ENCODE measurements at places on chromosomes 5 and 9.

DNA sequence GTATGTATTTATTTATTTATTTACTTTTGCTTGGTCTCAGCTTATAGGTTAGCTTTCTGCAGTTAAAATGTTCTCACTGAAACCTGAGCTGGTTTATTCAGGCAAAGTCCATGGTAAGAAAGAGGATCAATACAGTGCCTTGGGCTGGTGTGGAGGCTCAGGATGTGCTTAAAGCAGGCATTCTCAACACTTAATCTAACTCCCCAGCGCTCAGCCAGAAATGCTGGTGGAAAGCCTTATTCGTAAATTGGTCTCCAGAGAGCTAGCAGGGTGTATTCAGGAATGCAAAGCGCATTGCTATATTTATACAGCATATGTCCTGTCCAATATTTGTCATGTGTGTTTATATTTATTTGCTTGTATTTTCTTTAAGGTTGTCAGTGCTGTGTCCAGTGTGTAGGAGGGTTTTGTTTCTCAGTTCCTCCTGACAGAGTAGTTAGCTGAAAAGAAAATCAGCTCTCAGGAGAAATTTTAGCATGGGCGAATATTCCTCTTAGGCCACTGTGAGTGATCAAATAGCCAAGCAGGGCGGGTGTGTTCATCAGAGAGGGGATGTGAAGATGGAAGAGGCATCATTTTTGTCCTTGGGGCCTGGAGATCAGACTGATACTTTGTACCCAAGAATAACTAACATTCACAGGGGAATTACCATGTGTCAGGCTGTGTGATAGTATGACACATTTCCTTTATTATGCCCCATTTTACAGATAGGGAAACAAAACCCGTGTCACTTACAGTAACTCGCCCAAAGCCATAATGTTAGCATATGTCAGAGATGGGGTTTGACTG is 65.8 kb downstream of the DOCK2 start:
- no peak for DNase-seq

DNA sequence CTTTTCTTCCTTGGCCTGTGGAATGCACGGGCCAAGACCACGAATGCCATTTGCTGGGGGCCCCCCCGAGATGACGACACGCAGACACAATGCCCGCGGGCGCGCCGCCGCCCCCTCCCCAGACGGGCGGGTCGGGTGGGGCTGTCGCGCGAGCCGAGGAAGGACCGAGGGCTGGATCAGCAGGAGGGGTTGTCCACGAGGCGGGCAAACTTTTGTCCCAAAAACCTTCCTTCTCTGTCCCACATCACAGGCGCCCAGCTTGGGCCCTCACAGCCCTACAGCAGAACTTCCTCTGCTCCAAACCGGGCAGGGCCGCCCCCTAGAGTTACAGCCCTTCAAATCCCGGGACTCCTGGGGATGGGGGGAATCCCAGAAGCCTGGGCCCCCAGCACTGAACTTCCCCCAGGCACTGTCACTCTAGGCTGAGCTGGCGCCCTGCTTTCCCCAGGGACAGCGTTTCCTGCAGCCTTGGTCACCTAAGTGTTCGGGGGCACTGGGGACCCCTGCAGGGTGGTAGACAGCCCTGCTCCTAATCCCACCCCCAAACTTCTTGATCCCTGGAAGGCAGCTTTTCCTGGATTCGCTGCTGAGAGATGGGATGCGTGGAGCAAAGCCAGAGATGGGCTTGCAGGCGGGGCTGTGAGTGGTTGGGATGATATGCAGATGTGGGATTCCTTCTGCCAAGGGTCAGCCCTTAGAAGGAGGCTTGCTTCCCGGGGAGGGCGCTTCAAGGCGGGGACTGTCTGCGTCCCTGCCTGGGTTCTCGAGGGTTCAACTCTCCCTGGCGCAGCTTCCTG is 980 bp downstream of the COL5A1 start:
- no peak for DNase-seq

GRCh38 chr5:15852949-15853348 is 326.6 kb downstream of the MARCHF11 start:
- no peak for DNase-seq

DNA sequence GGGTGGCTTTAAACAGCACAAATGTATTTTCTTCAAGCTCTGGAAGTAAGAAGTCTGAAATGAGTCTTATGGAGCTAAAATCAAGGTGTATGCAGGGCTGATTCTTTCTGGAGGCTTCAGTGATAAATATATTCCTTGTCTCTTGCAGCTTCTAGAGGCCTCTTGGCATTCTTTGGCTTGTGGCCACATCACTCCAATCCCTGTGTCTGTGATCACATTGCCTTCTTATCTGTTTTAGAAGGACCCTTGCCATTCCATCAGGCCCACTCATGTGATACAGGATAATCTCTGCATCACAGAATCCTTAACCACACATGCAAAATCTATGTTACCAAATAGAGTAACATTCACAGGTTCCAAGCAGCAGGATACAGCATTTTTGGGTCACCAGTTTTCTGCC is 917.8 kb upstream of the C9orf72 start:
- no peak for DNase-seq

DNA sequence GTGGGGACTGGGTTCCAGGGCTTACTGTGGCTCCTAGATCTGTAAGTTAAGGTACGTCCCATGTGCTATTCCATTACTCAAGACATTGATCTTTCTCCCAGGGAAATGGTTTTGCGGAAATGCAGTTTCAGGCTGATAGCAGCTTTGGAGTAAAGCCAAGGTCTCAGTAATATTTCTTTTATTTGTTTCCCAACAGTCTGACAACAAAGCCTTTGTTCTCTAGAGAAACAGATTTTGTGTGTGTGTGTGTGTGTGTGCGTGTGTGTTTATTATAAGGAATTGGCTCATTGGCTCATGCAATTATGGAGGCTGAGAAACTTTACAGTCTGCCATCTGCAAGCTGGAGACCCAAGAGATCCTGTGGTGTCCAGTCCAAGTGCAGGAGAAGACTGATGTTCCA is 12.1 kb upstream of the POC5 start:
- DNase-seq: no peak

DNA sequence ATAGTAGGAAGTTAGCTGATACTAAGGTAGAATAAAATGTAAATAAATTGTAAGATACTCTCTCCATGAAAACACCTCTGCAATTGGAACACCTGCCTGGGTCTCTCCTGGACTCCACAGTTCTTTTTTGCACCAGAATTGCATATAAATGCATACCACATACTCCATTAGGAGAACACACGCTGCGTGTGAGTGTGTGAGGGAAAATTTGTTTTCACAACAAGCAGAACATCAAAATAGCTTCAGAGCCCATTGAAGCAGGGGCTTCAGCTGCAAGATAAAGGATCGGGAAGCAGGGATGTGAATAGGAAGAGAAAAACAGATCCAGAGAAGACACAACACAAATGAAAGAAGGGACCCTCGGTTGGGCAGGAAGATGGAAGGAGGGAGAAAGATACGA is 389.8 kb upstream of the BRINP1 start:
- DNase-seq: no peak

DNA sequence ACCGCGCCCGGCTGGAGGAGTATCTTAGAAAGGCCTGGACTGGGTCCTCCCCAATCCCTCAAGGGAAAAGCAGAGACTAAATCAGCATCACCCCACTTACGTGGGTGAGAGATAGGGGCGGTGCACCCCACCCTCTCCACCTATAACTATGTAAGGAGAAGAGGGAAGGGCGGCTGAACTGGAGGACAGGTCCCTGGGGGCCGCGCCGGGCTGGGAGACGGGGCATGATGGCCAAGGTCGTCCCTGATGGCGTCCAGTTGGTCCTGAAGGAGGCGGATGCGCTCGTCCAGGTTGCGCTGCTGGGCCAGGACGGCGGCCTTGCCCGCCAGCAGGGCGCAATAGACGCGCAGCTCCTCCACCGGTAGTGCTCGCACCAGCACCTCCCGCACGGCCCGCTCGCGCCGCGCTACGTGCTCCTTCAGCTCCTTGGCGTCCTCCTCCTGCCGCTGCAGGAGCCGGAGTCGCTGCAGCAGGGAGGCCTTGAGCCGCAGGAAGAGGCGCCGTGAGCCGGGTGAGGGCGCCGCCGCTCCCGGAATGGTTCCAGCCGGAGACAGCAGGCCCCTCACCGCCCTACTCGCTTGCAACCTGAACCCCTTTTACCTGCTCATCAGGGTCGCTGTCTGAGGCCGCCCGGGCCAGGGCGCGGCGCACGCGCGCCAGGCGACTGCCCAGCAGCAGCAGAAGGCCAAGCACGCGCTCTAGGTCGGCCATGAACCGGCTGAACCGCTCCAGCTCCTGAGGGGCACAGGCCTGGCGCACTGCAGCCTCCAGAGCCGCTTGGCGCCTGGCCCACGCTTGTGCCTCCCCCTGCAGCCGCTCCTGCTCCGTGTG is 7.6 kb downstream of the SHROOM1 start:
- DNase-seq: no peak

DNA sequence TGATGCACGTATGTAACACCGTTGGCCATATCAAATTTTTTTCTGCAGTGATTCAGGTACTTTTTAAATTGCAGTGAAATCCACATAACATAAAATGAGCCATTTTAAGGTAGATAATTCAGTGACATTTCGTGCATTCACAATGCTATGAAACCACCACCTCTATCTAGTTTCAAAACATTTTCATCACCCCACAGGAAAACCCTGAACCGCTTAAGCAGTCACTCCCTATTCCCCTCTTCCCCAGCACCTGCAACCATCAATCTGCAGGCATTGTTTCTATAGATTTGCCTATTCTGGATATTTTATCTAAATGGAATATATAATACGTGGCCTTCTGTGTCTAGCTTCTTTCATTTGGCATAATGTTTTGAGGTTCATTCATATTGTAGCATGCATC is 79.2 kb downstream of the BOD1 start:
- no peak for DNase-seq

- DNase-seq: no peak
Measured at GRCh38 chr5:150497274-150497988, 10.5 kb upstream of the NDST1 start.

GRCh38 chr9:32704343-32704742 is 68.9 kb upstream of the TAF1L start:
- no peak for DNase-seq

DNA sequence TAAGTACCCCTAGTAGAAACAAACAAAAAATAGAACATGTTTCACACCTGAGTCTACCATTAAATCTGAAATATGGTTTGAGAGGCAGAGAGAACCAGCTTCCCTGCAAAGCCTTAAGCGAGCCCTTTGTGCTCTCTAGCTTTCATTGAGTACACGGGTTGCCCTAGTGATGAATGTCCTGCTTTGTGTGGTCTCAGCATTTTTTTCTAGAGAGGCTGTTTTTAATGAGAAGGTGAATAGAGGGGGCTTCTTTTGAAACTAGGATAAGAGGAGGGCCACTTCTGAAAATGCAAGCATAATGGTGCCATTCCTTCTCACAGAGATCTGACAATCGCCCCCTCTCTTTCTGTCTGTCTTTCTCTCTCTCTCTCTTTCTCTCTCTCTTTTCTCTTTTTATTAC is 131.3 kb downstream of the MACIR start:
- no peak for DNase-seq

DNA sequence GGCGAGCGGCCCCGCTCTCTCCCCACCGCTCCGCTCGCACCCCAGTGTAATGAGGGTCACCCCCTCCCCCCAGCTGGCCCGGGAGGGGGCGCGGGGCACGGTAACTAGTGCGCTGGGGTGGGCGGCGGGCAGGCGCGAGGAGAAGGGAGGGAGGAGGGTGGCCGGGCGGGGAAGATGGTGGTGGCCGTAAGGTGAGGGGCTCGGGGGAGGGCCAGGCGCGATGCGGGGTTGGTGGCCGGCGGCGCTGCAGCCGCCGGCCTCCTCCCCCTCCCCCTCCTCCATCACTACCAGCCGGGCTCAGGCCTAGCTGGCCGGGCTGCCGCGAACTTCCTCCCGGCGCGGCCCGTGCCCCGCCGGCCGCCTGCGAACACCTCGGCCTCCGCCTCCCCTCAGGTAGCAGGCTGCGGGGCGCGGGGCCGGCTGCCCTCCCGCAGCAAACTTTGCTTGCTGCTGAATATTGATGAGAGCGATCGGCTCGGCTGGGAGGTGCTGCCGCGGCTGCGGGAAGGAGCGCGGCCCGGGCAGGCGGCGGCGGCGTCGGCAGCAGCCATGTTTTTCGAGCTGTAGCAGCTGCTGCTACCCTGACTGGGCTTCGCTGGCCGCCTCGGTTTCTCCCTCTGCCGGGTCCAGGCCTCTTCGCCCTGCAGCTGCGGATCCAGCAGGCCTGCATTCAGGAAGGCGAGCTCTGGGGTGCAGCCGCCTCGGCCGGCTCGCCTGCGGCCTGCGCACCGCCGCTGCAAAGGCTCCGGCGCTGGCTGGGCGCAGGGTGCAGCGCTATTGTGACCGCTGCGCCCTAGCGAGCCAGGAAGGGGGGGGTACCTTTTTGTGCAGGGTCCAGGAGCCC is 502 bp downstream of the NSD1 start:
- peak; percentile 55 for DNase-seq

GRCh38 chr9:108087781-108088180 is 598.2 kb upstream of the KLF4 start:
- no peak for DNase-seq

GRCh38 chr5:150763023-150763769 is 4.4 kb upstream of the DCTN4 start:
- DNase-seq: no peak

- peak; percentile 93 for DNase-seq
Measured at GRCh38 chr5:40679148-40679912, 385 bp upstream of the PTGER4 start.

GRCh38 chr9:130107955-130108354 is 54.2 kb downstream of the GPR107 start:
- no peak for DNase-seq

DNA sequence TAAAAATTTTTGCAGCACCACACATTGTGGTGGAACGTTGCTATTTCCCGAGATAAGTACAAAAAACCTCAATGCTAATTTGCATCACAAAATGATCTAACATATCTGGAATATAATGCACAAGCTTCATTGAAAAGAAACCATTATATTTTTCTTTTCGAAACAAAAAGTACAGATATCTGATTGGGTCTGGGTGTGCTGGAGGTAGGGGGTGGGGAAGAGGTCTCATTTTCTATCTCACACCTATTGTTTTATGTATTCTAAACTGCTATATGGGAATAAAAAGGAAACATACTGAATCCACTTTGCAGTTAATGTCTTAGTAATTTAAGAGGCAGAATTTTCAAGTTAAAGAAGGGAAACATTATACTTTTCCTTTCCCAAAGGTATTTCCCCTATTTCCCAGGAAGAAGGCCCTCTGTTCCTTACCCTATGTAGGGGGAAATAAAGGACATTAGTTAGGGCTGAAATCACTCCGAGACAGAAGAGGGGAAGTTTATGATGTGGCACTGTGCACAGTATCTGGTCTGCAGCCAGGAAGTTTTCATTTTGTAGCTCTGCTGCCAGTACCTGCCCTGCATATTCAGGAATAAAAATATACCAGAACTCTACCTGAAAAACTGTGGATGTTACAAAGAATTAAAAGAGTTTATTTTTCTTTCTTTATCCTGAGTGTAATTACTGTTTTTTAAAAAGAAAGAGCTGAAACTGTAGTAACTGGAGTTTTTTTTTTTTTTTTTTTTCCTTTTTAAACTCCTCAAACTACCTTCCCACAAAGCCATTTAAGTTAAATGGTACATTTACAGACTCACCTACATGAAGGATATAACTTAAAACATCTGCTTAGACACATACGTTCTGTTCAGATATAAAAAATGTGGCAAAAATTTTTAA is 7.4 kb downstream of the MEF2C start:
- no peak for DNase-seq

- DNase-seq: no peak
Measured at GRCh38 chr5:123610665-123611405, 98.9 kb downstream of the CSNK1G3 start.
